ENCODE measurements at places on chromosomes 13 and 19.

- DNase-seq: no peak
Observed at GRCh38 chr19:3879656-3880055, 829 bp upstream of the ATCAY start.

DNA sequence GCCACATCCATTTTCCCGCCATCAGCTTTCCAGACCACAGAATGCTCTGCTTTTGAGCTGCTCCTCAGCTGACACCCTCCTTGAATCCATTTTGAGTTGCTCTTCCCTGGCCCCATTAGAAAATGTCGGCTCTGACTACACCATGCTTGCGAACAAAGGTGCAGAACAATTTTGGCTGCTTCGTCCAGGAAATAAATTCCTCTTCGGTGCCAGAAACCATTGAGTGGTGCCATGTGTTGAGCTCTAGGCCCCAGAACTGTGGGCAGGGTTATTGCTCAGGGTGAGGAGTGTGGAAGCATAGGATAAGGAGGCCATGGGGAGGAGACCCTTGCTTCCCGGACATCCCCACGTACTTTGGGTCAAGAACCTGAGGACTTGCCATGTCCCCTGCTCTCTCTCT lies 52.1 kb downstream of the NFIX start:
- no peak for DNase-seq

DNA sequence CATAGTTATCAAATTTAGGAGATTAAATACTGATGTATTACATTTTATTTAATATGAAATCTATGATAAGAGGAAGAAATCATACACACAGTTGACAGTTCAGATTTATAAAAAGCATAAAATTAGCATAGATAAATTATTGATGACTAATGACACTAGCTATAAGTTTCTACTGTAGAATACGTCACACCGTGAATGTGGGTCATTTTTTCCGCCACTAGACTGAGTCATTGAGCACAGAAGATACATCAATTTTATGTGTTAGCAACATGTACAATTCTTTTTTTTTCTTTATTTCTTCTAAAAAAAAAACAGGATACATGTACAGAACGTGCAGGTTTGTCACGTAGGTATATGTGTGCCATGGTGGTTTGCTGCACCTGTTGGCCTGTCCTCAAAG lies 22.2 kb downstream of the AP2S1 start:
- no peak for DNase-seq

GRCh38 chr13:98305670-98306069 lies 128.6 kb upstream of the RNF113B start:
- no peak for DNase-seq

- DNase-seq: no peak
Observed at GRCh38 chr19:4910594-4911281, 1.4 kb downstream of the UHRF1 start.

GRCh38 chr13:51793570-51794271 lies 10.2 kb downstream of the DHRS12 start:
- DNase-seq: no peak

GRCh38 chr13:21246761-21247452 lies 70.4 kb downstream of the MRPL57 start:
- DNase-seq: no peak

DNA sequence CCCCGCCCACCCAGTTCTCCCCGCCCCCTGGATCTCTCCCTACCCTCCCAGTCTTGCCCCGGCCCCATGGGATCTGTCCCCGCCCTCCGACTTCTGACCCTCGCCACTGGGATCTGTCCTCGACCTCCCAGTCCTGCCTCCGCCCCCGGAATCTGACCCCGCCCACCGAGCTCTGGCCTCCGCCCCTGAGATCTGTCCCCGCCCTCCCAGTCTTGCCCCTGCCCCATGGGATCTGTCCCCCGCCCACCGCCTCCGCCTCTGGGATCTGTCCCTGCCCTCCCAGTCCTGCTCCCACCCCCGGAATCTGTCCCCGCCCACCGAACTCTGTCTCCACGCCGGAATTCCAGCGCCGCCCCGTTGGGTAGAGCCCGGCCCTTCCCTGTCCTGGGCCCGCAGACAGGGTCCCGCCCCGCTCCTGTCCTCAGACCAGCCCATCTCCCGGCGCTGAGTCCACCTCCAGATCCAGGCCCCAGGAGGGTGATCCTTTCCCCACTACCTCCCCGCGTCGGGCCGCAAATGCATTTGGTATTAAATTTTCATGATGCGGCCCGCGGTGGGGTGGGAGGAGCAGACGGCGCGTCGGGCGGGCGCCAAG lies 1.5 kb upstream of the SLC17A7 start:
- DNase-seq: no peak

- DNase-seq: no peak
Observed at GRCh38 chr19:46720503-46721239, 3.8 kb upstream of the PRKD2 start.

- DNase-seq: peak; percentile 79
Observed at GRCh38 chr19:48372904-48373303, 8.7 kb downstream of the SYNGR4 start.

DNA sequence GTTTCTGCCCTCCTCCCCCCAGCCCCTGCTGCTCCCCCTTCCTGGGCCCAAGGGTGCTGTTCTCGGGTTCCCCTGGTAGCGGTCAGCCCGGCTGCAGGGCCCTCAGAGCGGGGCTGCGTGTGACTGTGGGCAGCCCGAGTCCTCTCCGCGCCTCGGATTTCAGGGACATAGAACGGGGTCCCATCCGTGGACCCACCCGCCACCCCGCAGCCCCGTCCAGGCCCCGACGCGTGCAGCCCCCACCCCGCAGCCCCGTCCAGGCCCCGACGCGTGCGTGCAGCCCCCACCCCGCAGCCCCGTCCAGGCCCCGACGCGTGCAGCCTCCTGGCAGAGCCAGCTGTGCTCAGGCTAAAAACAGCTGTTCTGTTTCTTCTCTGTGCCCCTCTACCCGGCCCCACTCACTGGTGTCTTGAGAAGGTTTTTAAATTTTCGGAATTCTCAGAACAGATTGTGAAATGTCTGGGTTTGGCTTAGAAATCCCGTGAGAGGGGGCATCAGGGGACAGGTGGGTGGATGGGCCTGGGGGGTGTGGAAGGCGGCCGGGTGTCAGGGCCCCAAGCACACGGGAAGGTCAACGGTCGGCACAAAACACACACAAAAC lies 5.5 kb upstream of the PRTN3 start:
- DNase-seq: no peak

- DNase-seq: no peak
Observed at GRCh38 chr13:49667773-49668172, 23.5 kb downstream of the EBPL start.

GRCh38 chr13:94063096-94063495 lies 416.4 kb downstream of the DCT start:
- no peak for DNase-seq

DNA sequence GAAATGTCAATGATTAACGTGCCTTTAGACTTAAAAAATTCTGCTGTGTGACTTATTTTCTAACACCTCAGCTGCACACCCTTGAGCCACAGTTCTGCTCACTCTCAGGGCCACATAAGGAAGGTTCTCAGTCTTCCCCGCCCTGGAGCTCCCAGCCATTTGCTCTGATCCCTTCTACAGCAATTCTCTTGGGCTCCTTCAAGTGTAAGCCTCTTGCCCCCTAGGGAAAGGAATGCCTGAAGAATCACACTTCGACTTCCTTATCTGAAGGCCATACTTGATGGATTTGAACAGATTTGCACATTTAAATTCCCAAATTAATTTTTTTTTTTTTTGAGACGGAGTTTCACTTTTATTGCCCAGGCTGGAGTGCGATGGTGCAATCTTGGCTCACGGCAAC lies 44.2 kb downstream of the RASA3 start:
- no peak for DNase-seq

GRCh38 chr13:51599444-51600176 lies 15.3 kb downstream of the WDFY2 start:
- no peak for DNase-seq

All from NCI-H2107 (cell line).